CD4-positive, alpha-beta T cell treated with Interferon alpha-2 for 1 hour (primary cell): ENCODE measurements at places on chromosomes 7 and 10.

DNA sequence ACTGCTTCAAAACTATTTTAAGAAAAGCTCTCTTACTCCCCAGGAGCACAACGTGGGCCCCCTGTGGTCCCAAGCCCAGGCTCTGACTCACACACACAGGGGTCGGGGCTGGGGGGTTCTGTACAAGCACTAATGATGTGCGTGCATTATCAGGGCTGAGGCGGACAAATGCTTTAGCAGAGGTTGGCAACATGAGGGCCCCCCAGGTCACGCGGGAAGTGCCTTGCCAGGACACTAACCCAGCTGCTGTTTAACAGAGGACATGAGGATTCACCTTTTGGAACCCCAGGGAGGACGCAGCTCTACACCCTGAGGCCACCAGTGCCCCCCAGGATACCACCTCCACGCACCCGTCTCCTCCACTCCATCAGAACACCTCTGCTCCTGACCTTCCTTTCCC is 342.8 kb downstream of the DNAJB6 start:
- no peak for DNase-seq

GRCh38 chr10:119665901-119666708 is 14.9 kb downstream of the BAG3 start:
- DNase-seq = no peak

DNA sequence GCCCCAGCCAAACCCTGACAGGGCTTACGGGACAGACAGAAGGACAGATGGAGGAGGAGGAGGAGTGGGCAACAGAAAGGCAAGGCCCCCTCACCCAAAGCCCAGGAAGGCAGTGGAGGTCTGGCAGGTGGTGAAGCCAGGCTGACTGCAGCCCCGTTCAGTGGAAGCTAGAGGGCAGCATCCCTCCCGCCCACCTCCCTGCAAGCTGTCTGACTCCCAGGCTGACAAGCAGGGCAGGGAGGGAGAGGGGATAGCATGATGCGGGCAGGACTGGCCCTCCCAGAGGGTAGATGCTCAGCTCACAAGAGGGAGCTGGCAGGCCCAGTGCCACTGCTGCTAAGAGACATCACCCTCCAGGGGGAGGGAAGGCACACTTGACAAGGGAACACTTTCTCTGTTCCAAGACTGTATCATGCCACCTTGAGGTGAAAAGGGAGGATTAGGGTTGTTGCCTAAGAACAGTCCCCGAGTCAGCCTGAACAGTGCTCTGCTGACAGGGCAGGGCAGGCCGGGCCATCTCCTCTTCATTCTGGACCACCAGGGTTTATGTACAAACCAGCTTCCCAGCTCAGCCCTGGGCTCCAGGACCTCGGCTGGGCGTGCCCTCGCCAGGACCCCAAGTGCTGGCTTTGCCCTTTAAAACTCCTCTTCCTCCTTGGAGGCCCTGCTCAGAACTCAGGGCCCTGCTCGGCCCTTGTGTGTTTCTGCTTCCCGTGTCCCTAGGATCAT is 61.8 kb downstream of the RASGEF1A start:
- DNase-seq = peak; percentile 50

- DNase-seq = no peak
Measured at GRCh38 chr7:91020636-91021385, 243.4 kb upstream of the FZD1 start.

GRCh38 chr10:100339236-100339635 is 7.8 kb upstream of the SCD start:
- DNase-seq = peak; percentile 36

DNA sequence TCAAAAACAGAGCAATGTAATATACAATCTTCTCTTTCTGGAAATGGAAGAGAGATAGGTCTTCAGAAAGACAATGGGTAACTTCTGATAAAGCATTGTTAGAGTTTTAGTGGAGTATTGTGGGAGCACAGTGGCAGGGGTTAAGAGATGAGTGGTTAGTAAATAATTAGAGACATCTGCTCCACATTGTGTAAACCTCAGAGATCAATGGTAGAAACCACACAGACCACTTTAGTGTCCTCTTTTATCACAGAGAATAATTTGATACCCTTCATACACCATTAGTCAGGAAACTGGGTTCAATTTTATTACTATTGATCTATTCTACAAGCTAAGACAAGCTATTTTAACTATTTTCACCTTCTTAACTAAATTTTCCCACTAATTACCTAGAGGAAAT is 35.9 kb upstream of the MAGI2 start:
- no peak for DNase-seq

DNA sequence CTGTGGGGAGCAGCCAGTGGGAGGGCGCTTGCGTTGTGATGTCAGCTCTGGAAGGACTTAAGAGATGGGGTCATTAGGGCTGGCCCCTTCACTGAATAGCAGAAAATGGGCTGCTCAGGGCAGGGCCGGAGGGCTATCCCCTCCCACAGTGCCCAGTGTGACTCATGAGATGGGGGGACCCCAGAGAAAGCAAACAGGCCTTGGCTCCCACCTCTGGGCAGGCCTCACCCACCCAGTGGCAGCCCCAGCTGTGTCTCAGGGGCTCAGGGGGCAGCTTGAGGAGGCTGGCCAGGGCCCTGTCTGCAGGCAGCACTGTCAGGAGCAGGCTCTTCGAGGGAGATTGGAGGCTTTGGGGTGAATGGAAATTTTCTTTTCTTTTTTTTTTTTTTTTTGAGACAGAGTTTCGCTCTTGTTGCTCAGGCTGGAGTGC is 168.3 kb downstream of the SLIT1 start:
- DNase-seq = no peak

DNA sequence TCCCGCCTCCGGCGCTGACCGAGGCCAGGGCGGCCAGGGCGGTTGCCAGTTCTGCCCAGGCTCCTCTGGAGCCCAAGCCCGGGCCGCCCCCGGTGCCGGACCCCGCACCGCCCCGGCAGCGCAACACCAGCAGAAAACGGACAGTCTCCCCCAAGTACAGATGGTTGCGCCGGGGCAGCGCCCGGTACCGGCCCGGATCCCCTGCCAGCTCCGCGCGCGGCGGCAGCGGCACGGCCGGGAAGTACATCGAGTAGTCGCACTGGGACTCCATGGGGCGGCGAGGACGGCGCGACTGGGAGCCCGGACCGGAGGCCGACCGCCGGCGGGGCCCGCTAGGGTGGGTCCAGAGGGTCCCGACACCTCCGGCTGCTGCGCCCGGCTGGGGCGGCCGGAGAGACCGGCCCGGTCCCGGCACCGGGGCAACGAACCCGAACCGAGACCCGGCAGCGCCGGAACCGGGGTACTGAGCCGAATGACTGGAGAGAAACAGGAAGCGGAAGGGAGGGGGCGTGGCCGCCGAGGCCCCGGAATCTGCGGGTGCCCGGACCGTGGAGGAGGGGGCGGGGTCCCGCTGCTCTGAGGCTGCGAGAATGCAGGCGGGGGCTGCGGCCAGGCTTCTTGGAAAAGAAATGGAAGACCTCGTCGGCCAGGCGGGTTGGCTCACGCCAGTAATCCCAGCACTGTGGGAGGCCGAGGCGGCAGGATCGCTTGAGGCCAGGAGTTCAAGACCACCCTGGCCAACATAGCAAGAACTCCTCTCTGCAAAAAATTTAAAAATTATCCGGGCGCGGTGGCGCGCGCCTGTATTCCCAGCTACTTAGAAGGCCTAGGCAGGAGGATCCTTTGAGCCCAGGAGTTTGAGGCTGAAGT is at the start of gene TRAPPC14:
Gene TRAPPC14 (minus strand): TSS at position 495 of the 870 bp plus-strand sequence. CDS start 224 bp downstream, at position 271.
- DNase-seq = peak; percentile 86

GRCh38 chr10:81031774-81032173 is 494.1 kb downstream of the SH2D4B start:
- DNase-seq = no peak

DNA sequence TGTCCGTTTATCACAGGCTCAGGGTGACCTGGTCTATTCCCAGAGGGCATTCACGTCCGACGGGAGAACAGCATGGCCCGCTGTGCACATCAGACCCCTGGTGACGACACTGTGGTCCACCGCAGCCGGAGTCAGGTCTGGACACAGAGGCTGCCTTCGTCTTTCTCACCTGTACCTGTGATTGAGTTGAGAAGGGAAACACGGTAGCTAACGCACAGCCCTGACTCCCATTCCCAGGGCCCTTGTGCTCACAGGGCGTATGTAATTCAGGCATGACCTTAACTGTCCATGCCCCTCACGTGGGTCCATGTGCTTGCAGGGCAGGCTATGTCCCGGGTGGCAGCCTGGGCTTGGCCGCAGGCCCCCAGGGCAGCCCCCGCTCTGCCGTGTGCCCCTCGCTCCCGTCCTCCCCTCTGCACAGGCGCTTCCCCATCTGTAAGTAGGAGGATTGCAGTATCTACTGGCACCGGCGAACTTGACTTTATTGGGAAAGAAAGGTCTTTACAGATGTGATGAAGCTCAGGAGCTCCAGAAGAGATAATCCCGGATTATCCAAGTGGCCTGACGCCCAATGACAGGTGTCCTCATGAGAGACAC is 221.3 kb upstream of the TCERG1L start:
- no peak for DNase-seq

DNA sequence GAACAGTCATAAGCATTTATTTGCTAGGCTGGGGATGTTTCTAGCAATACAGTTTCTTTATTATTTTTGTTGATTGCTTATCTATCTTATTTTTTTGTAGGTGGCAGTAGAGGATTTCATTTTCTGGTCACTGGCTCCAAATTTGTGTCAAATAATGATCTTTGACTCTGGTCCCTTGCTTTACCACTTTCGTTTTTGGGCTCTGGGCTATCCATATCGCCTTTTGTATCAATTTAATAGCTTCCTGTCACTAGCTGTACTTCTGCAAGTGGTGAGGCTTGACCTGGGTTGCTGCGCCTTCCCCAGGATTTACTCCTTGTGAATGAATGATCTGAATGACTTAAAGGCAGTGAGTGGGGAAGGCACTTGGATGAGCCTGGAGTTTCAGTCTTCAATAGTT is 48.4 kb downstream of the MDFIC start:
- DNase-seq = peak; percentile 34

DNA sequence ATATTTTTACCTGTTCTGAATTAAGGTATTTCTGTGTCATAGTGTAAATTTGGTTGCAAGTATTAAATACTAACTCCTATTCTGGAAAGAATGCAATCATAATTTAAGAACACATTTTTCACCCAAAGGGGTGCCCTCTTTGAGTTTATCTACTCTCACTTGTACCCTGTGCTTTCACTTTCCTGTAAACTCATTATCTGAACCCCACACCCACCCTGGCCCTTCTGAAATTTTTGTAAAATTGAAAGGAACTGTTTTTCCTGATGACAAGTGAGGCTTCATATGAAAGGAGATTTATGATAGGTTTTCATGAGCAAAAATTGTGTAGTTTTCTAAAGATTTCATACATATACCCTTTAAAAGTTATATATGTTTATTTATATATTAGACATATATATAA is 134.5 kb downstream of the WNT2 start:
- DNase-seq = no peak
